ENCODE measurements at places on chromosomes 4 and X.

GRCh38 chr4:7761720-7762119, 177.9 kb downstream of the AFAP1 start:
- ATAC-seq: peak; percentile 77

GRCh38 chrX:97234471-97235081, 350.9 kb downstream of the RPA4 start:
- ATAC-seq: no peak

DNA sequence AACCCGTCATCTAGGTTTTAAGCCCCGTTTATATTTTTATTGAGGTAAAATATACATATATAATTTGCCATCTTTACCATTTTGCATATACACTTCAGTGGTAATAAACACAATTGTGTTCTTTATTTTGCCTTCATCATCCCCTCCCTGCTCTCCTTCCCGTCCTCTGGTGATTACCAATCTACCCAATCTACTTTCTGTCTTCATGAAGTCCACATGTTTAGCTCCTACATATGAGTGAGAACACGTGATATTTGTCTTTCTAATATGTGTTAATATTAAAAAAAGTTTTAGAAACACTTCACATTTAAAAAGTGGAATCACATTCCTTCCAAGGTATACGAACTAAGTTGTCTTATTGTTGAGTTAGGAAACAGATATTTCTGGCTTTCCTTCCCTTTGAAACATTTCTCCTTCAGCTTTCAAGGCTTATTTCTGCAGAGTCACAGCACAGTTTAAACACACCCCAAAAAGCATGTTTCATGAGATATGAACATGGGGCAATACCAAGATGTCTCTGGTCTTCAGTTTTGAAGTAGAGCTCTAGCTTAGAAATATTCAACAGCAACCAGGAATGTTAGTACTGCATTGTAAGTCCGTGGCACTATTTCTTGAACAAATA, 35.9 kb downstream of the GYPA start:
- no peak for ATAC-seq

DNA sequence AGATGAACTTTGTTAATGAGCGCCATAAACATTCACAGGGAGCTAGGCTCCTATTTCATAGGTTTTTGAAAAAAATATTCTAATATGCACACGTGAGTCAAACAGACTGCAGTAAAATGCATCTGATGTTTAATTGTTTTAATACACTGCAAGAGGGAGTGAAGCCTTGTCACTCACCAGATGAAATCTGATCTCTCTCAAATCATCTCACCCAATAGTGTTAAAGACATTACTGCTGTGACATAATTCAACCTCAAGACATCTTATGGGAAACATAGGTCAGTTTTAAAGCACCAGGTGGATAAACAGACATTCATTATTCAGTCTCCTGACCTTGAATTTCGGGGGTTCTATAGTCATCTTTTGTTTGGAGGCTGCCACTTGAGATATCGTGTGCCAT, 148.3 kb downstream of the MAML3 start:
- no peak for ATAC-seq

GRCh38 chr4:111501946-111502345, 643.3 kb upstream of the FAM241A start:
- no peak for ATAC-seq

GRCh38 chrX:49042581-49043219, 457 bp downstream of the TFE3 start:
- ATAC-seq: peak; percentile 2

GRCh38 chrX:55240788-55241340, 20.7 kb downstream of the PAGE5 start:
- ATAC-seq: no peak

GRCh38 chr4:97987019-97987648, 156.1 kb downstream of the STPG2 start:
- peak; percentile 56 for ATAC-seq

DNA sequence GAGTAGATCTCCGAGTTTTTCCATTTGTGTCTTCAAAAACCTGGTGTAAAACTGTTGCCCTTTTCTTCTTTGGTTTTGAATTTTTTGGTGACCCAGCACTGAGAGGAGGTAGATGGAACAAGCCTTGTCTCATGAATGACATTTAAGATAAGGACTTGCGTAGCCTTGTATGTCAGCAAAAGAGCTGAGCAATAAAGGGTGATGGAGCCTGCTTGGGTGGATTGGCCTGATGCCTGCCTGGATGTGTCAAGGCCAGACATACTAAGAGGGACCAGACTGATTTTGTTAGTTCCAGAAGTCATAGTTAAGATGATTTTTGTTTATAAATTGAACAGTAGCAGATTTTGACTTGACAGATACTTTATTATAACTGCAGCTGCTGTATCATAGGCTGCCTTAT, 134.9 kb downstream of the POLA1 start:
- no peak for ATAC-seq

GRCh38 chr4:94650134-94650495, 107.6 kb upstream of the BMPR1B start:
- ATAC-seq: no peak

DNA sequence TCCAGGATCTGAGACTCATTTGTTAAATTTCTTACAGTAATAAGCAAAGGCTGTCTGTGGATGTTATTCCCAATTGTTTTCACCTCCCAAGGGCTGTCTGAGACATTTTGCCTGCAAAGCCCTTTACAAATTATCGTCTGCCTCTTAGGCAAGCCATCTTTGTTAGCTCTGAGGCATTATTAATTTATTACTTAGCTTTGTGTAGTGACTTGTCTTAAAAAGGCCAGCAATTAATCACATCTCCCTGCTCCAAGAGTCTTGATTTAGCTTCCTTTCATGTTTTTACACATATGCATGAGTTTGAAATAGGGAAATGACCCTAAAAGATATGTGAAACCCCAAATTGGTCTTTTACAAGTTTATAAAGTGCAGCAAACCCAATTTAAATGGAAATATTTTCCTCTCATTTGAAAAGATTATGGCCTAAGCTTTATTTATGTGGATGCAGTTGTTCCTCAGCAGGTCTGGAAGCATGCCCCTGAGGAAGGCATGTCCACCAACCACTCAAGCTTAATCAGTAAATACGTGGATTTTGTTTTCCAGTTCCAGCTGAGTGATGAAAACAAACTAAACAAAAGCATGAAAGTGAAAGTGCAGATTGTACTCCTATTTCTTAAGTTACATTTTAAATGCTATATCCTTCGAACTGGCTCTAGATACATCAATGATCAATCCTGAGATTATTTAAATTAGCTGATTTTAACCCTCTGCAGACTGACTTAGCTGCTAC, 173.6 kb upstream of the LNX1 start:
- ATAC-seq: no peak

GRCh38 chrX:619812-620531, 10.6 kb upstream of the SHOX start:
- ATAC-seq: no peak

DNA sequence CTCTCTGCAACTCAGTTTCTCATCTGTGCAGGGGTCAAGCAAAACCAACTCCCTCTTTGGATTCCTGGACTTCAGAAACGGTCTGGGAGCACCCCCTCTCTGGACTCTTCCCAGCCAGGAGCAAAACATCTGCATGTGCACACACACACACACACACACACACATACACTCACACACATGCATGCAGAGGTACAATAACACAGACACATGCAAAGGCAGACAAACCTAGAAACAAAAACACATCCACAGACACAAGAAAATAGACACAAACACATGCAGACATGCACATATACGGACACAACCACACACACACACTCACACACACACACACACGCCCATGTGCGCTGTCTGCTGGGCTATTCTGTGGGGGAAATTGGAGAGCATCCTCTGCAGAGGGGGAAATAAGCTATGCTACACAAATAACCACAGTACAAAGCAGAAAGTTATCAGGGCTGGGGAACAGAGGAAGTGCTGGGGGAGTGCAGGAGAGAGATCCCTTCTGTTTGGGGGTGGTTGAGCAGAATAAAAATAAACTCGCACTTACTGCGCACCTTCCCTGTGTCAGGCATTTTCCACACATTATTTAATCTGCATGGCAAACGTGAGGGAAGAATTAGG, 19.9 kb downstream of the IQSEC2 start:
- no peak for ATAC-seq

- ATAC-seq: no peak
These were observed 11.7 kb upstream of the SHOX start for GRCh38 chrX:618761-619450.

DNA sequence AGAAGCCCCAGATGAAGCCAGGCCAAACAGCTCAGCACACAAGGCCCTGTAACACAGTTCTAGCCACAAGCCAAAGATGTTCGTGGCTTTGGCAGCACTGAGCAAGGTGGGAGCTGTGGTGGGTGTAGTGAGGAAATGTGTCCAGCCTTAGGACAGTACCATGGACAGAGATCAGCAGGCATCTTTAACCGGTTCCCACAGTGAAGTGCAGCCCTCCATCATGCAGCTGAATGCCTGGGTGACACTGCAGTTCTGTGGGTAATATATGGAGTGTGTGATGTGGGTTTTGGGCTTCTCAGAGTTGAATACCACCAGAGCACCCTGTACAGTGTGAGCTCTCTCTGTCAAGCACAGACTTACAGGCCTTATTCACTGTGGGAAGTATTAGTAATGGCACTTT, 6.0 kb upstream of the NEXMIF start:
- no peak for ATAC-seq

DNA sequence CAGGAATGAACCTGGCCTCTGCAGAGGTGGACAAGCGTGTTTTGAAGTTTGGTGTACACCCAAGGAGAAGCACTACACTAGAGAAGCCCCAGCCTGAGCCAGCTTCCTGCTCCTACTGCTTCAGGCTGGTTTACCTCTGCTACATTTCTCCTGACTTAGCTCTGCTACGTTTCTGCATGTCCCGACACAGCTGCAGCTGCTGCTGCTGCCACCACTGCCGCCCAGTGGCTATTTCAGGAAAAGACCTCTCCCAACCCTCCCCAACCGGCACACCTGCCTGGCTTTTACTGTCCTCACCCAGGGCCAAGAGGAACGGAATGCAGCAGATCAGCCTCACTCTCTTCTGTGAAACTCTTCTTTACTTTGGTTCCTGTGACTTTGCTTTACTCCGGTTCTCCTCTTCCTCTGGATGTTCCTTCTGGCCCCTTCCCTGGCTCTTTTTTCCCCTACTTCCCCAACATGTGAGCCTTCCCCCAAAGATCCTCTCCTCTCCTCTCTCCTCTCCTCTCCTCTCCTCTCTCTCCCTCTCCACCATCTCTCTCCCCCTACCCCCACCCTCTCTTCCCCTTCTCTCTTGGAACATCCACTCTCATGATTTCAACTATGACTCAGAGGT, 3.1 kb upstream of the P2RY4 start:
- peak; percentile 80 for ATAC-seq

DNA sequence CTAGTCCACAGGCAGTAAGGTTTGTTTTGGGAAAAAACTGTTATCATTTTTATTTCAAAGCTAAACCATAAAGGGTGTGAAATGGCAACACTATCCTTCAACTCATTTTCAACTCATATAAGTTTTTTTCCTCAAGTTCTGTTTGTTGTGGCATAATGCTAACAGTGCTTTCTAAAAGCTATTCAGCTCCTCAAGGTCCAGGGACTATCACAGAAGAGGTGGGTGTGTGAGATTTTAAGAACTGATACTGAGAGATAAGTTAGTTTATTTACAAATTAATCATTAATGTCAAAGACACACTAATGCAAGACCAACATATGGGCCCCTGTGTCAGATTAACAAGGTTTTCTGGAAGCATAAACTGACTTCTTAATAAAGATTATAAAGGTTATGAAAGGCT, 11.8 kb downstream of the UGT2B15 start:
- ATAC-seq: no peak

DNA sequence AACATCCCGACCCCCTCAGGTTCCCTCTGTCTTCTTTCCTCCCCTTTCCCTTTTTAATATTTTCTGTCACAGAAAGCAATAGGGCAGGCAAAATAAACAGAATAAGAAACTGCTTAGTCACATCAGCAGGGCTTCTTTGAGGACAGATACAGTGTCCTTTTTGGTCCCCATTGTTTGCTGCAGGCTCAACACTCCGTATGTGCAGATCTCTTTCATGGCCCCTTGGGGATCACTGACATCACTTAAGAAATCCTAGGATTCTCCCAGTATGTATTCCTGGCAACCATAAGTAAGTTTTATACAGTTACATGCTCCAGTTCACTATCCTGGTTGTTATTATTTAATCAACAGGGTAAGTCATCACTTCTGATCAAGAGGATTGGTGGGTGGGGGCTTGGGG, 448.0 kb downstream of the NKX6-1 start:
- no peak for ATAC-seq

GRCh38 chr4:155722816-155723499, 35.9 kb upstream of the GUCY1B1 start:
- ATAC-seq: no peak

GRCh38 chr4:86141161-86141560, 218.7 kb downstream of the MAPK10 start:
- no peak for ATAC-seq

DNA sequence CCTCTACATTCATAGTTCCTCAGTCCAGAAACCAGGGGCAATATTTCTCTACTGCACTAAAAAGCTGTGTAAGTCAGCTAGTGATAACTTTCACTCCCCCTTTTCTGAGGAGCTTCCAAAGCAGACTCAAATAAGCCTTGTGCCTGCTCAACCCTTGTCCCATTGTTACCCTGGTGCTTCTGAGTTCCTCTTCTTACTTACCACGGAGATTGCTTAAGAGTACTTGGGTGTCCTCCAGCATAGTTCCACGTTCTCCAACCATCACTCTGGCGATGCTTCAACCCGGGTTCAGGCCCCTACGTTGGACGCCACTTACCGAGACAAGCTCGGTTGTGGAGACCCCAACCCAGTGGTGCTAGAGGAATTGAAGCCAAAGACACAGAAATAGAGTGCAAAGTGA, 71.6 kb downstream of the ADAM29 start:
- no peak for ATAC-seq

- no peak for ATAC-seq
These were observed 17.0 kb downstream of the CA5B start for GRCh38 chrX:15755091-15755490.

DNA sequence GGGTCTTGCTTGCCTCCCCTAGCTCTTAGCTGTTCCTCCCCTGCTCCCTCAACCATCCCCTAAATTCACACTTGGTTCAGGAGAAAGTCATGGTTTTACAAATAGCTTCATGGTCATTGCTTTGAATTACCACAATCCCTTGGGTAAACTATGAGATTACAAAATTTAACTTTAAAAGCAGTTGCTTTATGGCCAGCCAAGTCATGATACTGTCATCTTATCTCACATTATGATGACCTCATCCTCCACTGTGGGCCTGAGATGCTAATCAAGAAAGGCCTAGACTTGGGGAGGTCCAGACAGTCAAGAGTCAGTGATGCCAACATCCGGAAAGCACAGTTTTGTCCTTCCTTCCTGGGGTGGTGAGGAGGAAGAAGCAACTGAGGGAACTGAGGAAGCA, 10.5 kb upstream of the FGF16 start:
- ATAC-seq: no peak

GRCh38 chr4:16270454-16271328, 44.4 kb upstream of the TAPT1 start:
- no peak for ATAC-seq
